H9 (cell line): ENCODE measurements at places on chromosomes 12 and 14.

DNA sequence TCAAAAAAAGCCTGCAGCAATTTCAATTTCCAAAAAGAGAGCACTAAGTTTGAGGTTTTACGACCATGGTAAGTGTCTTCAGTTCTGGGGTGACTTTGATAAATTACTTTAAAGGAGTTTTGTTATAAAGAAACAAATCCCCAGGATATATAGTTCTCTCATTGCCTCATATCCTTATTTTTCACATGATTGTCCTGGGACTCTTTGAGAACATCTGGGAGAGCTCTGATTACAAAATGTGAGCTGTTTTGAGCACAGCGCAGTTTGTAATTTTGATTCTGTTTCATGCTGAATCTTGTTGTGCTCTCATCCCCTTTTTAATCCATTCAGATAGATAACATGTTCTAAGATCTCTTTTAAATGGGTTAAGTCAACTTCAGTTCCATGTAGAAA lies 67.7 kb upstream of the DCN start:
- DNase-seq: no peak

- DNase-seq: no peak
Measured at GRCh38 chr14:33480887-33481184, 470.0 kb downstream of the EGLN3 start.

- DNase-seq: no peak
Measured at GRCh38 chr12:57160741-57161140, 13.3 kb upstream of the LRP1-AS start.

DNA sequence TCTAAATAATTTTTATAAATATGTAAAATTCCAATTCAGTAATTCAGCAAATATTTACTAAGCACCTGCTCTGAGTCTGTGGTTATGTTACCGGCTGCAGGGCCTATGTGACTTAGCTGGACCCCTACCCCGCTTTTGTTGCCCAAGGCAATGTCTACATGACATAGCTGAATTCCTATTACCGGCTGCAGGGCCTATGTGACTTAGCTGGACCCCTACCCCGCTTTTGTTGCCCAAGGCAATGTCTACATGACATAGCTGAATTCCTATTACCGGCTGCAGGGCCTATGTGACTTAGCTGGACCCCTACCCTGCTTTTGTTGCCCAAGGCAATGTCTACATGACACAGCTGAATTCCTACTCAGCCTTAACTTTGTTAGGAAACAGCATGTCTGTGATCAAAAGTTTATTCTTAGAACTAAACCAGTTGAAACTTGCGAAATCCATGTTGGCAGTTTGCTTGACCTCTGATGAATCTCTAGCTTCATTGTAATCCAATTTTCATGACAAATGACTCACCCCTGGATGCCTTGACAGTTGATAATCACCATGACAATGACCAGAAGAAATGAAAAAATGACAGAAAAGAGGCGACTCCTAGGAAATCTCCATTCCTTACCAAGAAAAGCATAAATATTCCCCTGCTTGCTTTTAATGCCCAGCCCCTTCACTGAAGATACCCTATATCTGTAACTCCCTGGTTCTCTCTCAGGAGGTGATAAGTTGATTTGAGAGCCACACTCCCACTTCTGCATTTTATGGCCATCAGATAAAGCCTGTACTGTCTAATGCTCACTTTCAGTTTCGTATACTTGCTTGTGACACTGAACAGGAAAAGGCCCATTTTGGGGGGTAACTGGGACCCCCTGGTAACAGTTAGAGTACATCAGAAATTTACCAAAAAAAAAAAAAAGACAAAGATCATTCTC lies 148.4 kb upstream of the SYT10 start:
- no peak for DNase-seq

- no peak for DNase-seq
Measured at GRCh38 chr14:33163600-33163999, 224.9 kb downstream of the NPAS3 start.
